ENCODE measurements at places on chromosomes 2 and 18. TPM values are rescaled to one million over a fixed set of nuclear protein-coding genes. Genes with fewer than 3 reads are reported as not detected.

PROKR1 gene
- not detected for total RNA-seq

RNF181 gene
- total RNA-seq, result 194 TPM

PSTPIP2 gene
- total RNA-seq, result 3.9 TPM

OXER1 gene
- 0.47 TPM for total RNA-seq

CD8A gene
- total RNA-seq, result 0.52 TPM

TMSB10 gene
- total RNA-seq, result 1,769 TPM

NFATC1 gene
- 19.0 TPM for total RNA-seq

DNA sequence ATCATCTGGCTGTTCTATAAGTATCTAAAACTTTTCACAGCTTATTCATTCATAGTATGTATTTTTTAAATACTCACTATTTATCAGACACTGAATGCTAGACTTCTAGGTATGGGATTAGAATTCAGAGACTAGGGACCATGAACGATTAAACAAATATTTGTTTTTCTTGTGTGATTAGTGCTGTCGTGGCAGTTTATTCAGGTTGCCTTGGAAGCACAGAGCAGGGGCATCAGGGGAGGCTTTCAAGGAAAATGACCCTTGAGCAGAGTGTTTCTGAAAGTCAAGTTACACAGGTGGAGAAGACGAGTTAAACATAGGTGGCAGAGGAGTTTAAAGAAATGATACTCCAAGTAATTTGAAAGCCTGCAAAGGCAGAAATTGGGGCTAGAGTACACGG, 5.7 kb downstream of the SPOPL start:
- no peak for DNase-seq

- DNase-seq, result no peak
These were observed 674.9 kb downstream of the NYAP2 start for GRCh38 chr2:226074391-226074790.

DNA sequence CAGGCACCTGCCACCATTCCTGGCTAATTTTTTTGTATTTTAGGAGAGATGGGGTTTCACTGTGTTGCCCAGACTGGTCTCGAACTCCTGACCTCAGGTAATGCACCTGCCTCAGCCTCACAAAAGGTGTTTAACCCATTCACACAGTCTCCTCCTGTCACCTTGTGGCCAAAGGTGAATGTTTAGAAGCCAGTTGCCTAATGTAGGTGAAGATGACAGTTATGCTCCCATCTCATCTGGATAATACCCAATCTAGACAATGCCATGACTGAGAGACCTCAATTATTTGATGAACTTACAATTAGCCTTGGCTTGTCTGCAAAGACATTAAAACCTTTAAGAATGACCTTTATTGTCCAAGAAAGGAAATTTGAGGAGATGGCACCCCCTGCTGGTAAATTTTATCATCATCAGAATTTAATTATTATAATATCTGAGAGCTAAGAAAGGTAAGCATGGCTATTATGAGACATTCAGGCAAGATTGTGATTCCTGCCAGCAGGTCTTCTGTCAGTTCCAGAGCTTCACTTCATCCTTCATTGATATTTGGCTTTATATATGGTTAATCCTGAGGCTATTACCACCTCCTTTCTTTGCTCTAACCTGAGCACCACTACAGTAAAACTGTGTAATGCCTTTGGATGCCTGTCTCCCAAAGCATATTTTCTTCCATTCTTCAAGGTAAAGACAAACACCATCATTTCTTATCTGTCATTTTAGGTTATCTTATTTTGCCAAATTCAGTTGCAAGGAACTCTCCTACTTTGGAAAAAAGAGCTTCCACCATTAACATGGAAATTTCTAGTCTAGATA, 117.6 kb downstream of the FAM124B start:
- no peak for DNase-seq

GRCh38 chr2:173545364-173545763, 190.7 kb downstream of the CDCA7 start:
- no peak for DNase-seq

DNA sequence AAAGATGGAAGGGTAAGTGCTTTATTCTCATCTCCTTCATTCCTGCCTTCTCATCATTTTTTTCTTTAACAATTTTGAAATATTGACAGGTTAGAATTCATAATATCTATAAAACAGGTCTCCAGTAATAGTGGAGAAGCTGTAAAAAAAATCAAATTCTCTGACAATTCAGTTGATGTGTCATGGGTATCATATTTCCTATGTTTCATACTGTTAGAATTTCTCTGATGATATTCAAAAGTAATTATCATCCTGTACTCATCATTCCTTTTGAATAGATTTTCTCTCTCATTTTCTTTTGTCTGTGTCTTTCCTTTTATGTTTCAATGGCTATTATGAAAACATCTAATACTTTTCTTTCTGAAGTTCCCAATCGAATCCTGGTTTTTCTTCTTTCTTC, 97.7 kb downstream of the CPS1 start:
- no peak for DNase-seq

GRCh38 chr2:234712421-234712935, 215.6 kb upstream of the ARL4C start:
- no peak for DNase-seq

GRCh38 chr18:46630160-46630559, 26.9 kb downstream of the LOXHD1 start:
- DNase-seq, result peak; percentile 44

DNA sequence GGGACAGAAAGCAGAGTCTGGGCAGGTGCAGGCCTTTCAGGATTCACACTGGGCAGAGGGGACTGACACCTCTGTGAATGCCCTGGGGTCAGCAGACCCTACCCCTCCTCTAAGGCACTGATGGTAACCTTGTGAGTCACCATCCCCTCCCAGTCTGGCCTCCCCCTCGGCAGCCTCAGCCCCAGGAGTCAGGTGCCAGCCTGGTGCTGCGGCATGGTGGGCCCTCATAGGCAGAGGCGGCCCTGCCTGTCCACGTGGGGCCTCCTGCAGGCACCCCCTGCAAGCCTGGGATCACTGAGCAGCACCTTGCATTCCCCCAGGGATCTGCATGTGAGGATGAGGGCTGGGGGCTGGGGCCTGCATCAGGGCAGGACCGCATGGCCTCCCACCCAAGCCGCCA, 4.8 kb upstream of the GPR17 start:
- no peak for DNase-seq

GRCh38 chr2:191255756-191256312, 10.6 kb downstream of the MYO1B start:
- no peak for DNase-seq

DNA sequence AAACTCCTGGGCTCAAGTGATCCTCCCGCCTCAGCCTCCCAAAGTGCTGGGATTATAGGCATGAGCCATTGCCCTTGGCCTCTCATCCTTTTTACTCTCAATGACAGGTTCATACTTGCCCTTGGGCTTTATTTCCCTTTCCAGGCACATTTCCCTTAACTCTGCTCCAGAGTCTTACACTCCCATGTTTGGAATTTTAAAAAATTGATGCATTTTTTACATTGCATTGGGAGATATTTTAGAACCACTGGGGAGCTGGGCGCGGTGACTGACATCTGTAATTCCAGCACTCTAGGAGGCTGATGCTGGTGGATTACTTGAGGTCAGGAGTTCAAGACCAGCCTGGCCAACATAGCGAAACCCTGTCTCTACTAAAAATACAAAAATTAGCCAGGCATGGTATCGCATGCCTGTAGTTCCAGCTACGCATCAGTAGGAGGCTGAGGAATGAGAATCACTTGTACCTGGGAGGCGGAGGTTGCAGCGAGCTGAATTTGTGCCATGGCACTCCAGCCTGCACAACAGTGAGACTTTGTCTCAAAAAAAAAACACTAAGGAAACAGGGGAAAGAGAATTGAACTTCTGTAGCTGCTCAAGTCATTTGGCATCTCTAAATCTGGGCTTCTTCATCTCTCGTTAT, 18.2 kb downstream of the TGIF1 start:
- no peak for DNase-seq

DNA sequence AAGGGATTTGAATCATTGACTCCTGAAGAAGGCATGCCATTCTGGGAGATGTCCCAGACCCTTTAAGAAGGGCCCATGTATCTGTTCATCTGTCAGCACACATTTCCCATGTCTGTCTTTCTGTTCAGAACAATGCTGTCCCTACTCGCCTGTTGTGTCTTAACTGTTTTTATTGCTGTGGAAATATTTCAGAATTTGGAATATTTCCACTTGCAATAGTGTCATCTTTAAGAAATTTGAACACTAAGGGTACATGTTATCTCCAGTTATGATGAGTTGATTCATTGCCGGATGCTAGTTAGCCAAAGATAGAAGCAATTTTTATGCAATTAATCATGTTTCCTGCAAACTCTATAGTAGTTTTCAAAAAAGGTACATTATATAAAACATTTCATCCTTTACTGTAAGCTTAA, 36.9 kb upstream of the NT5C1B start:
- no peak for DNase-seq

DNA sequence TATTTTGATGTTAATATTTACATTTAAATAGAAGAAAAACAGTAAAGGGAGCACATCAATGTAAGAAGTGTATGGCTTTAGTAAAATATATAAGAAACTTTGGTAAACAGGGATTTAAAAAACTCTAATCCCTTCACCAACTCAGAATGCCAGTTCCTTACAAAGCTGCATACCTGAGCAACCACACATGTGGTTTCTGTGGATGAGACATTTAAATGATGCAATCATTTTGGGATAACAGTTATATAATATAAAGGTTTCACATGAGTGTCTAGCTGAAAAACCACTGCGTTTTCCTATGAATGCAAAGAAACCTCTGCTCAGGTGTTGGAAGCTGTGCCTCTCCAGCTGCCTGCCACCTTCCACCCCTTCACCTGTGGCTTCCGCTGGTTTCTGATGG, 209.1 kb upstream of the REV1 start:
- DNase-seq, result no peak

- no peak for DNase-seq
These were observed 75.8 kb downstream of the POLR1A start for GRCh38 chr2:86029873-86030272.

- DNase-seq, result no peak
These were observed 30.9 kb downstream of the TFPI start for GRCh38 chr2:187523325-187523724.

GRCh38 chr2:61357681-61358080, 113.2 kb downstream of the USP34 start:
- DNase-seq, result no peak

DNA sequence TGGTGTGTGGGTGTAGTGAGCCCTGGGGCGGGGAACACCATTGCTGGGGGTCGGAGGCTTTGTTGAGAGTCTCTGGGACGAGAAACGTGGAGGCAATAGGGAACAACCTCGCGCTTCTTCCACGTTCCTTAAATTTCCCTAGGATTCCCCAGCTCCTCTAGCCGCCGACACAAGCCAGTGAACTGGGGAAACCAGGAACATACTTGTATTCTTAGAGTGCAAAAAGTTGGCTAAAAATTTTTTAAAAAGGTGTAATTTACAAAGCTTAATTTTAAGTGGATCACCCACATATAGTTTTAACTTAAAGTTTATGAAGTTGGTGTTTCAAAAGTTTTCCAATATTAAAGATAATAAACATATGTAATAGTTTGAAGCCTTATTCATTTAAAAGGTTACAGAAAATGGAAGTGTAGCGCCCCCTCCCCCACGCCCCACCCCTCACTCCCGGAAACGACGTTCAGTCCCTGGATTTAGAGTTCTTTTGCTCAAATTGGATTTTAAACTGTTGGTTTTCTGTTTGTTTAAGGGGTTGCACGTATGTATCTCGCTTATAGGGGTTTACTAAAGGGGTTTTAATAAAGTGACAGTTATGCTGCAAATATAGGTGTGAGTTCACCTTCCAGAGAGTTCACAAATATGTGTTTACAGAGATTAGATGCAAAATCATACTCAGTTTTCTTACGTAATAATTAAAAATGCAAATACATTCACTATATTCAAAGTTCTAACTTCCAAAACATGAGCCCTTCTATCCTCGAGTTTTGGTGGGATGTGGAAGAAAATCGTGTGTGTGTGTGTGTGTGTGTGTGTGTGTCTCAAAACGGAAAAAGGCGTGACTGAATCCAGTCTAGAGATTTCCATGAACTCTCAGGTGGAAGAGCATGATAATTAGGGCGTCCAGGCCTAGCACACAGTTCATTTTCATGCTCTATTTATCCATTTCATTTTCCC, 872 bp downstream of the DSG2 start:
- DNase-seq, result no peak

DNA sequence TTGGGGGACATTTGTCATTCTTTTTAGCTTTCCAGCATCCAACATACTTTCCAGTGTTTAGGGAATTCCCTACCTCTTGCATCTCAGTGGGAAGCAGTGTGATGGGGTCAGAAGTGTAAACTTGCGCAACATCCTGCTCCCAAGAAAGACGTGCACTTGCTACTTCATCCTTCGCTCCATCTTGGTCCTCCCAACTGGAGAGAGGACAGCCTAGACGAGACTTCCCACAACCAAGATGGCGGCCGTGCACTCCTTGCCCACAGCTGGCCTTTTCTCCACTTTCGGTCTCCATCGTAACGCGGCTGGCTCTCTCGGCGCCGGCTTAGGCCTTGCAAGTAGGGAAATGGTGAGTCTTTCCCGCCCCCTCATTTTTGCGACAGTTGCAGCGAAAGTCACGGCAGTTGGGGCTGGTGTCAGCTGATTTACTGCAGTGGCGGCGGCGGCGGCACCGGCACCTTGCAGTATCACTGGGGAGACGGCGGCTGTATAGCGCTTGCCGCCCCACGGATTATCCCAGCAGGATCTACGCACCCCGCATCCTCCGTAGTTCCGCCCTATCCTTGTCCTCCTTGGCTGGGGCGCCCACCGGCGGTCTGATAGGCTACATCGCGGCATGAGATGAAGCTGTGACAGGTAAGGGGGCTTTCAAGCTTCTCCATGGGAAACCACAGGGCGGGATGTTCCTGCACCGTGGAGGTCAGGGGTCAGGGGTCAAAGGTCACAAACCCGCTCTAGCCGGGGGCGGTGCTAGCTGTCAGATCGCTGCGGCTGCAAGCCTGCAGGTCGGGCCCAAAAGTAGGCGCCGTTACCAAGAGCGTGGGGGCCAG, at the start of gene WDR7:
Gene WDR7, plus strand, starts transcription at position 416 of the 827 bp plus-strand sequence. CDS start 21,157 bp downstream, outside the sequence.
- DNase-seq, result peak; percentile 98

GRCh38 chr2:111671426-111672150, 212.4 kb downstream of the ANAPC1 start:
- DNase-seq, result peak; percentile 74

DNA sequence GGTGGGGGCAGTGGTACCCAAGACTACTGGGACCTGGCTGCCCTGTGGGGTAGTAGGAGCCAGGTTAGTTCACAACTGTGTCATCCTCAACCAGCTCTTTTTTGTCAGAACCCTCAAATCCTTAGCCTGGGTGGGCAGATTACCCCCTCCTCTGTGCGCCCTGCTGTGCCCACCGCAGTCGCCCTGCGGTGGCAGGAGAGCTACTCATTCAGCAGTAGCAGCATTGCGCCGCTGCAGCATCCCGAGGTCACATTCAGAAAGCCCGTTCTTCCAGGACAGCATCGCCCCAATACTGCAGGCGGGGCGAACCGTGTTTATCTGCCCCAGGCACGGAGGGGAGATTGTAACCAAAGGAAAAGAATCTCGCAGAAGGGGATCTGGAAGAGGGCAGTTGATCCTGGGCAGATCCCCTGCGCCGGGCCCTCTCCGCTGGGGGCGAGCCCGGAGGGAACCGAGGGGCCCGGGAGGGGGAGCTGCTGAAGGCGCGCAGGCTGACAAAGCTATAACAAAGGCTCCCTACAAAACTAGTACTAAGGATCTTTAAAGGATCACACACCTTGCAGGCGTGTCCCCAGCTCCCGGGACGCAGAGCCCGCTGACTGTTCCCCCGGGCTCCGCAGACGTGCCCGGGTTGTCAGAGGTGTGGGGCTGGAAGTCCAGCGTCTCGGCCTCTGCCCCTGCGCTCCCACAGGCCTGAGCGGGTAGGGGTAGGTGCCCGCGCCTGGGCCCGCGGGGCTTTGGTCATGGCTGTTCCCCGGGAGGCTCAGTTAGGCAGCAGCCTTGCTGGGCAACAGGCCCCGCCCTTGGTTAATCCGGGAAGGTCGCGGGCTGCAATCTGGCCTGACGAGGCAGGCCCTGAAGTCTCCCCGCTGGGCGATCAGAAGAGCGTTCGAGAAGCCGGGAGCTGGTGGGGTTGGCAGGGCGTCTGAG, 13.2 kb downstream of the POU3F3 start:
- DNase-seq, result no peak

All from right atrium auricular region (tissue), 2 donors.